GM20000 (cell line): ENCODE measurements at places on chromosomes 12 and 14.

- DNase-seq: no peak
Observed at GRCh38 chr12:62347922-62348650, 87.9 kb downstream of the USP15 start.

GRCh38 chr12:124747426-124748161 is 116.1 kb downstream of the SCARB1 start:
- DNase-seq: peak; percentile 77

- peak; percentile 68 for DNase-seq
Observed at GRCh38 chr14:22838631-22839041, 2.3 kb downstream of the MMP14 start.

GRCh38 chr14:75518625-75519024 is 3.6 kb upstream of the BATF start:
- DNase-seq: peak; percentile 51

DNA sequence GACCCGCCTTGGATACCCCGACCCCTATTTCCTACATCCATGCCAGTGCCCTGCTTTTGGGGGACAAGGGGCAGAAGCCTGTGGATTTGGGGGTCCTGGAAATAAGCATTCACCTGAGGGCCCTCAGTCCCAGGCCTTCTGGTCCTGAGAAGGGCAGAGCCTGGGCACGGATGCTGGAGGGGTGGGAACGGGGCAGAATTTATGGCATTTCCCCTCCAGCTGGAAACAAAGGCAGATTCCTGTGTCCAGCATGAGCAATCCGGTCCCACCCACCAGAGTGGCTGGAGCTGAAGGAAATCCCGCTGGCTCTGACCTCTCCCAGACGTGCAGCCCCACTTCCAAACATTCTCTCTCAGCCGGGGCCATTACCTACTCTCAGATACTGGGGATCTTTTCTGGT is 9.3 kb downstream of the ANKRD33 start:
- no peak for DNase-seq

DNA sequence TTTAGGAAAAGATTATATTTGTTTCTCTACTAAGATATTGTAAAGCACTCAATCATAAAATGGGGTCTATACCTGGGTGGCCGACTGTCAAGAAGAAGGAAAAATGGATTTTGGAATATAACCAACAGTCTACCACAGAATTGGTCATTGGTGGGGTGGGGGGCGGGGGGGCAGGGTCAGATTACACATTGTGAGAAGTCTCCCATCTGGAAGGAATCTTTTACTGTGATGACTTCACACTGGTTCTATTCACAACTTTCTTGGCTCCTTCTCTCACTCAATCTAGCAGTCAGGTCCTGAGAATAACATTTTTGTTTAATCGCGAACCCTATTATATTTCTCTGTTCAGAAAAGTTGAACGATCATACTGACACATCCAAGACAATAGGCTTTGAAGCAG is 8.7 kb upstream of the CLEC4E start:
- no peak for DNase-seq

- DNase-seq: no peak
Observed at GRCh38 chr12:125544960-125545359, 479.7 kb downstream of the AACS start.

DNA sequence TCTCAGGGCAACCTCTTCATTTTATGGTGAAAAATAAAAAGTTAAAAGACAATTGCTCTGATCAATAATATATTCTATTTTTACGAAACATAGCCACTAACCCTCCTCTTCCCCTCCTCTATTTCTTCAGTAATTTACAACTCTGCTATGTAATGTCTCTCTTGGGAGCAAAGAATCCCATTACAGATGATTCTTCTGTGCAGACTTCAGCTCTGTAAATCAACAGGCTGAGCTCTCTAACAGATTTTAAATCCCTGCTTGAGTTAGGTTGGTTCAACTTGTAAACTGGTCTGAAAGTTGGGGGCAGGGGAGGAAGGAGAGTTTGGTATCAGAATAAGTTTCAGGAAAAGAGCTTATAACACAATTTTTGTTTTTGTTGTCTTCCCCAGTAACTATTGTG is 151.0 kb downstream of the SLC25A21 start:
- DNase-seq: no peak

DNA sequence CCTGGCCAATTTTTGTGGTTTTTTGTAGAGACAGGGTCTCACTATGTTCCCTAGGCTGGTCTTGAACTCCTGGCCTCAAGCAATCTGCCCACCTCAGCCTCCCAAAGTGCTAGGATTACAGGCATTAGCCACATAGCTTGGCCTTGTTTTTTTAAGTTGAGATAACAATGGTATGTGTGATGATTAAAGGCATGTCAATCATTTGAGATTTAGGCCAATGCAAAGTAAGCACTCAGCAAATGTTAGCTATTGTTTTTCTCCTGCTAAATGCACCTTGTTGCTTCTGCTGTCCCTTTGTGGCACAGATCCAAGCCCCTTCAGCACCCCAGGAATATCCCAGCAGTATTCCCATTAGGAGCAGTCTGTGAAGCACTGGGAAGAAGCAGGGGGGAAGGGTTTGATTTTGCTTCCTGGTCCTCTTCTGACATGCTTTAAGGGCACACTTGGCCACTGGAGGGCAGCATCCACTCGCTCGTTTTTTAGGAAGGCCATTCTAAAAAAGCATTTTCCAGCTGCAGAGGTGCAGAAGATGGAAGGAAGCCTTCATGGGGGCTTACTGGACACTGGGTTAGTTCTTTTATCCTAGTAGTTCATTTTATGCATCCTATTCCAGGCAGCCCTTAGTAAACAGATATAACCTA is 70.2 kb upstream of the ZFP36L1 start:
- DNase-seq: peak; percentile 79

- no peak for DNase-seq
Observed at GRCh38 chr14:86091811-86092210, 561.9 kb downstream of the FLRT2 start.

DNA sequence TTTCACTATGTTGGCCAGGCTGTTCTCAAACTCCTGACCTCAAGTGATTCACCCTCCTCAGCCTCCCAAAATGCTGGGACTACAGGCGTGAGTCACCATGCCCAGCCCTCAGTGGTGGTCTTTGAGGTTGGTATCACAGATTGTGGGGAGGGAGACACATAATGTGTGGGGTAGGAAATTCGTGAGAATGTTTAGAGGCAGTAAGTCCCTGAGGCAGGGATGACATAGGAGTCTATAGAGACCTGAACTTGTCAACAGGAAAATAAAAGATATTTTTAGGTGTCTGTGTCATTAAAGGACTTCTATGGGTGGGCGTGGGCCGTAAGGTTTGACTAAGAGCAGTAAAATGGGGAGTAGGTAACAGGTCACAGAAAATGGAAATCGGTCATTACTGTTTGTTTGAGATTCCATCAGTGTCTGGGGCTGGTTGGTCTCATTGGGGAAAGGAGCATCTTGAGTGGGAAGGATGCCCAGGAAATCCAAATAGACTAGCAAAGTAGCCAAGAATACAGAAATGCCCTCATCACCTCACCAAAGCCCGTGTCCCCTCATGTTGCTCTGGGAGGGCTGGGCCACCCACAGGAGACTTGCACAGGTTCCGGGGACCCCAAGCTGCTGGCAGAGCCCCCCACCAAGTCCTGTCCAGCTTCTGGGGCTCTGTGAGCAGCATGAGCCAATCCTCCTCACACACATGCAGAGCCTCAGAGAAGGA is 63.6 kb upstream of the BCL2L14 start:
- peak; percentile 50 for DNase-seq

DNA sequence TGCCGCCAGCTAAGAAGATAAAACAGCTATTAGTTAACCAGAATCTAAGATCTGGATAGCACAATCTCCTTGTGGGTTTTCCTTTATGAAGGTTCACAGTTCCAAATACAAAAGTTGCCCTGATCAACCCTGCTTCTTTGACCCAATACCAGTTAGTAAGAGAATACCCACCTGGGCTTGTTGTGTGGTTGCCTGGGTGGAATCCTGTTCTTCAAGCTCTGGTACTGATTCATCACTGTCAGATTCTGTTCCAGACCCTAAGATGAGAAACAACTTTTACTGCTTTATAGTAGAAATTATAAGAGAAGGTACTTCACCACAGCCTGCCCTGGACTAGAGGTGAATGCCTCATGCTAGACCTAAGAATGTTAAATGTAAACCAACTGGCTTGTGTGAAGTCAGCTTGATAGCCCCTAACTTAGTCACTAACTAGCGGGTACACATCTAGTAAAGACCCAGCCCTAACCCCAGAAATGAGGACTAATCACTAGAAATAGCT is 10.6 kb downstream of the NACA start:
- no peak for DNase-seq

GRCh38 chr12:12017798-12018197 is 52.9 kb upstream of the BCL2L14 start:
- no peak for DNase-seq

DNA sequence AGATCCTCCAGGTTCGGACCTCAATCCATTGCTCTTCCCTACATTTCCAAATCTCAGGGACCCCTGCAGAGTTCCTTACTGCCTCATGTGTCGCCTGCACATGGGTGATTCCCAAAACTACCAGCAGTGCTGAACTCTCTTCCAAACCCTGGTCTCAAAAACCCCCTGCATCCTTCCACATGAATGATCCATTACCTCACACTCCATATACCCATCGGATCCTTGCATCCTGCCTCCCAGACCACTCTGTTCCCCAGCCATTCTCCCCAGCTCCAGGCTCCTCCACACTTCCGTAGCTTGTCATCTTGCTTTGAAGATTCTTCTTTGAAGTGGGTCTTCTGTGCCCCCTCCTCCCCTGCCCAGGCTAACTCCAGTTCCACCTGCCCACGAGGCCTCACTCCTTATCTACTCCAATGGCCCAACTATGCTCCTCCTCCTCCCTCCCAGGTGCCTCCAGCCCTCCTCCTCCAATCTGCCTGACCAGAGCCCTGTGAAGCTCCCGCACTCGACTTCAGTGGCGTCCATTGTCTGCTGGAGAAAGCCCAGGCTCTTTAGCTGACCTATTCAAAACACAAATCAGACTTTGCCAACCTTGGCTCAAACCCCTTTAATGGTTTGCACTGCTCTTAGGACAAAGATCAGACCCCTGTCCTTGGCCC is 13.8 kb downstream of the RAPGEF3 start:
- DNase-seq: no peak

- DNase-seq: no peak
Observed at GRCh38 chr12:109930028-109930800, 30.1 kb downstream of the TCHP start.

GRCh38 chr14:33646692-33647260 is 304.1 kb downstream of the EGLN3 start:
- DNase-seq: no peak

GRCh38 chr12:131917139-131917710 is 11.9 kb upstream of the PUS1 start:
- no peak for DNase-seq

- DNase-seq: no peak
Observed at GRCh38 chr14:103198131-103199105, 75.2 kb downstream of the TNFAIP2 start.

- DNase-seq: no peak
Observed at GRCh38 chr14:82084813-82085212, 551.2 kb upstream of the SEL1L start.

DNA sequence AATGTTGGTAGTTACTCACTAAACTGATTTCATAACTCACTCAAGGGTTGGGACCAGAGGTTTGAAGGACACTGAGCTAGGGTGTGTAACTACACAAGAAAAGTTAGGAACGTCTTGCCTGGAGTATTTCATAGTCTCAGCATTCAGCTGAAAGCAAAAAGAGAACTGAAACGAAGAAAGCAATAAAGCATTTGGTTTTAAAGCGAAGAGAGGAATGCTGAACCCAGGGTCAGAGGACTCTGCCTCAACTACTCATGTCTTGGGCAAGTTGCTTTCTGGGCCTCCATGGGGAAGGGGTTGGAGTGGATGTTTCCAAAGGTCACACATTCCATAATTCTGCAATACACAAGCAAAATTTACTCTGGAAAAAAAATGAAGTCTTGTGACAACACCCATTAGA is 1.4 kb downstream of the GNS start:
- DNase-seq: no peak

- no peak for DNase-seq
Observed at GRCh38 chr12:22211128-22211527, 123.4 kb downstream of the ST8SIA1 start.
